ENCODE measurements at places on chromosomes 11 and 22.

DNA sequence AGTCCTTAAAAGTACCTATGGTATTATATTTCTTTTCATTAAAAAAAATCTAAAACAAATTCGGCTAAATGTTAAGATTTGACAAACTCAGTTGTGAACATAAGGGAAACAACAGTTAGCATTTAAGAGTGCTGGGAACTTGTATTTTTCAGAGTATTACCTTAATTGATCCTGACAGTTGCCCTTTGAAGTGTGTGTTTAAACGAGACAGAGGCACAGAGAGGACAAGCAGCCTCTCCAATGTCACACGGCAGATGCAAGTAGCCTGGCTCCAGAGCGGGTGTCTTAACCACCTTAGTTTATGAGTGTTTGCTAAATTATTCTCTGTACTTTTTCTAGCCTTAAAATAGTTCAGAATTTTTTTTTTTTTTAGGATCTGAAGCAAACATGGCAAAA lies 80.9 kb downstream of the TIMP3 start:
- DNase-seq: no peak

GRCh38 chr22:48603621-48604320 lies 1223.9 kb downstream of the BRD1 start:
- DNase-seq: no peak

- no peak for DNase-seq
These were observed 132.4 kb downstream of the PLEKHA7 start for GRCh38 chr11:16881766-16882165.

DNA sequence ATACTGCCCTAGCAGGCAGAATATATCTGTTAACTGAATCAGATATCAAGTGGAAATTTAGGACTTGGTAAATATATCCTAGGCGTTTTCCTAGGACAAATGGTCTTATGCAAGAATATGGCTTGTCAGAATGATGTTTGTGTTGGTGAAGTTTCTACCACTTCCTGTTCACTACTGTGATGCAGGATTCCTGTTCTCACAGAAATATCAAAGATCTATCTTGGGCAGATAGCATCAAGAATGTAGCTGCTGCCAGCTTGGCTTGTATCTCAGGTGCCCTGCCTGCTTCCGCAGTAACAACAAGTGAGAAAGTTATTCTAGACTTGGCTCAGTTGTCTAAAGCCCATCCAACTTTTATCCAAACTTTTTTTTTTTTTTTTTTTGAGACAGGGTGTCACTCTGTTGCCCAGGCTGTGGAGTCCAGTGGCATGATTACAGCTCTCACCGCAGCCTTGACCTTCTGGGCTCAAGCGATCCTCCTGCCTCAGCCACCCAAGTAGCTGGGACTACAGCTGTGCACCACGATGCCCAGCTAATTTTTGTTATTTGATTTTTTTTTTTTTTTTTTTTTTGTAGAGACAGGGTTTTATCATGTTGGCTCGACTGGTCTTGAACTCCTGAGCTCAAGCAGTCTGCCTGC lies 61.3 kb downstream of the PPME1 start:
- no peak for DNase-seq

- DNase-seq: no peak
These were observed 40.5 kb downstream of the DUSP8 start for GRCh38 chr11:1531449-1532013.

DNA sequence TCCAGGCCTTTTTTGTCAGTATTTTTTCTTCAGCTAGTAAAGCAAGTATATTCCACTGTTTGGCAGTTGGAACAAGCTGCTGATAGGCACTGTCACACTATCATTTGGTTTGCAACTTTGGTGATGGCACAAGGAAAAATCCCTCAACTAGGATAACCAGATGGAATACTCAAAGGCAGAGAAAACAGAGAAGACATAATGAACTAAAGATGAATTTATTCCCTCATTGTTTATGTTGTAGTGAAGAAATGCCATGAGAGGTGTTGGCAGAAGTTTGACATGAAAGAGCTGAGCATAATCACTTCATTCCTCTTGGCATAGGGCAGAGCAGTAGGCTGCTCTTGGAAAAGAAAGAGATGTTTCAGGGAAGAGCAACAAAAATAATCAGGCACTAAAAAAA lies 39.9 kb downstream of the FSHB start:
- DNase-seq: no peak

DNA sequence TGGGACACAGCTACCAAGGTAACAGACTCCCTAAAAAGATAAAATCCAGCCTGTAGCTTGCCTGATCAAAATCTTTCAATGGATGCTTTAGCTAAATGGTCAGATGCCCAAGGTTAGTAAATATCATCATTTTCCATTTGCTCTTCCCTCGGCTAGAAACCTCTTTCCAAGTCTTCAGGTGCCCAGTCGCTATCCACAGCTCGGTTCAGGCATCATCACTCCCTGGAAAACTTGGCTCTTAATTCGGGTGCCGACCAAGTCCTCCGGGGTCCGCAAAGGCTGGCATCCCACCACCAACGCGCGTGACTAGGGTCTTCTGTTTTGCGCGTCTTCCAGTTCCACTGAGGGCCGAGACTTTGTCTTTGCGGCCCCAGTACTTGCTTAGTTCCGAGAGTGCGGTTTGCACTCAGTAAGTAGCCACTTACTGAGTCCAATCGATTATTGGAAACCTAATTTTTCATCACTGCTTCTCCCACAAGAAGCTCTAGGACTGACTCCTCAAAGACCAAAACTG lies 44.3 kb downstream of the OR4D9 start:
- no peak for DNase-seq

GRCh38 chr22:37751449-37752188 lies 54.8 kb downstream of the TRIOBP start:
- no peak for DNase-seq

Data from stimulated activated CD4-positive, alpha-beta T cell treated with anti-CD3 and anti-CD28 coated beads, Interleukin-12 subunit alpha, Interleukin-12 subunit beta, amount 100 ng/mL, for 4 hours (primary cell).